ENCODE measurements at places on chromosomes 7 and 10.

GRCh38 chr7:36871863-36872262 lies 147.6 kb upstream of the AOAH start:
- no peak for DNase-seq

DNA sequence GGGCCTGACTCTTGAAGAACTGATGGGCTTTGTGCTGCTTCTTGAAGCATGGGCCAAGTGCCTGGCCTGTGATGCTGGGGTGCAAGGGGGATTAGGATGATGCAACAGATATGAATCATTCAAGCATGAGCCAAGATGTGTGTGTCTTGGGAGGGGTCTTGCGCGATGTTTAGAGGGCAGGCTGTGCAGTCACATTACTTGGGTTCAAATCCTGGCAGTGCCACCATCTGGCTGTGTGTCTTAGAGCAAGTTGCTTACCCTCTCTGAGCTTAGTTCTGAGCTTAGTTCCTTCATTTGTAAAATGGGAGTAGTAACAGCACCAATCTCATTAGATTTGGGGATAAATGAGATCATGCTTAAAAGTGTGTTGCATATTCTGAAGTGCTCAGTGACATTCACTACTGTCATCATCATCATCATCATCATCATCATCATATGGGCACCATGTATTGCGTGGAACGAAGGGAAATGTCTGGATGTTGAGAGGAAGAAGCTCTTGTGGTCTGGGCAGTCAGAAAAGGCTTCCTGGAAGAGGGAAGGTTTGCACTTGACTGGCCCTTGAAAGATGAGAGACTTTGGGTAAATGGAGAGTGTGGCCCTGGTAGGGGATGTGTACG lies 9.3 kb downstream of the UNC5B start:
- no peak for DNase-seq

DNA sequence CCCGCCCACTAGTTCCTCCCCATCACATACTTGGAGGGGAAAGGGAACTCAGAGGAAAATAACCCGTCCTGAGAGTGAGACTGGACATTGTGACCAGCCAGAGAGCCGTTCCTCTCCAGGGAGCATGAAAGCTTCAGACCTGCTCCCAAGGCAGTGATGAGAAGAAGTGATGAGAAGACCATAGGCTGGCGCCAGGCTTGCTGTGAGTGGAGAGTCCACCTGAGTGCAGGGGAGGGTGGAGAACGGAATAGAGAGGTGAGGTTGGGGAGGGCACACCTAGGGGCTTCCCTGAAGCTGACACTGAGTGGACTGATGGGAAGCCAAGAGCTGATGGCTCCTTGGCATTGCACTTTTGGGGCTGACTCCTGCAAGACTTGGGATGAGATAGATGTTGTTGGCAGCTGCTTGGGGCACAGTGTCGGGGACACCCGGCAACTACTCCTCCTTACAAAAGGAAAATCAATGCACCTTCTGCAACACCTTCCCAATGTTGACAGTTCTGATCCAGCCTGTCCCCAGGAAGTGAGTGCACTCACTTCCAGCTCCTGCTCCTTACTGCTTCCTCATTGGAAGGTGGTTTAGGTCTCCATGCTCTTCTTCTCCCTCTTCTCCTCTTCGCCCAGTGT lies 79.4 kb downstream of the EMX2 start:
- DNase-seq = no peak

DNA sequence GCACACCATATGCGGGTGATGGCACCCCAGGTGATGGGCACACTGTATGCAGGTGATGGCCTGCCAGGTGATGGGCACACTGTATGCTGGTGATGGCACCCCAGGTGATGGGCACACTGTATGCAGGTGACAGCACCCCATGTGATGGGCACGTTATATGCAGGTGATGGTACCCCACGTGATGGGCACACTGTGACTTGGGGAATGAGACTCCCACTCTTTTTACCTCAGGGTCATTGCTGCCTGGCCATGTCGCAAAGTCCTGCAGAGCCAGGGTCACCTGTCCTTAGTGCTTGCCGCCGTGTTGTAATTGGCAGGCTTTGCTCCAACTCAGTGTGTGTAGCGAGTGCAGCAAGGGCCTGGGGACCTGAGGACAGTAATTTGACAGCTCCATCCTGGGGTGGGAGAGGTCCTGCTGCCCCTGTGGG lies 7.6 kb upstream of the CCDC201 start:
- no peak for DNase-seq

DNA sequence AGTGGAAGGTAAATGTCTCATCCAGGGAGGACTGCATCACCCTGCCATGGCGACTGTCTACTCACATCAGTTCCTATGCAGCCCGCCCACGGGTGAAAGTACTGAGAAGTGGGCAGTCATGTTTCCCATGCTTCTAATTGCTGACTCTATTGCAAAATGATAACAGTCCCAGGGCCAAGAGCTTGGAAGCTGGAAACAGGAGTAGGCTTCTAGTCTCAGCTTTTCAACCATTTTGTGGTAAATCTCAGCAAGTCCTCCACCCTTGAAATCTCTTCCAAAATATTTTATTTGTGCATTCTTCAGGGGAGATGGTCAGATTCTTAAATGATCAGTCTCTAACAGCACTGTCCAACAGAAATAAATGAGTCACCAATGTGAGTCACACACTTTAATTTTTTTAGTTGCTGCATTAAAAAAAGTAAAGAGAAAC lies 48.1 kb upstream of the TARP start:
- DNase-seq = no peak

- DNase-seq = no peak
Measured at GRCh38 chr7:27697861-27698430, 35.3 kb upstream of the HIBADH start.

- no peak for DNase-seq
Measured at GRCh38 chr7:118245267-118246040, 20.9 kb downstream of the ANKRD7 start.

GRCh38 chr7:45092100-45092930 lies 3.5 kb upstream of the NACAD start:
- DNase-seq = no peak

DNA sequence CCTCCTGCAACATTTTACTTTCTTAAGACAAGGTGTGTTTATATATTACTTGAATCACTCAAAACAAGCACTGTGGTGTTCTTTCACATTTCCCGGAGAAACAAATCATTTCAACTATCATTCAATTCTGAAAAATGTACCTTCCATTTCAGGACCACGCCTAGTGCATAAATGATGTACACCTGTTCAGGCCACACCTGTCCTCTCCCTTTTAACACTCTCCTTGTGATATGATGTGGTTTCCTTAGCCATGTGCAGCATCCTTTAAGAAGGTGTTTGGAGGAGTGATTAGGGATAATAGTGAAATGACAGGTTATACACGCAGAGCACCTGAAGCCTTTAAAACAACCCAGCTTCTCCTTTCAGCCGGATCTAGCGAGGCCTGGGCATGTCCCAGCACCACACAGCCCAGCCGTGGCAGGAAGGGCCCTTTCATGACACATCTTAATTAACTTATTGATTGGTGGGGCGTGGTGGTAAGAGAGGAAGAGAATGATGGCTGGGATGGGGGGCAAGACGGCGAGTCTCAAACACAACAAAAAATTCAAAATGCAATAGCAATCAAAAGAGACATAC lies 26.9 kb downstream of the ABLIM1 start:
- DNase-seq = peak; percentile 35
